GM13977 (cell line): ENCODE measurements at places on chromosomes 4 and X.
A peak's percentile ranks its signal among the peaks of the same experiment; 100 is the strongest.

GRCh38 chrX:15563056-15563455 is 37.7 kb downstream of the ACE2 start:
- DNase-seq = no peak

DNA sequence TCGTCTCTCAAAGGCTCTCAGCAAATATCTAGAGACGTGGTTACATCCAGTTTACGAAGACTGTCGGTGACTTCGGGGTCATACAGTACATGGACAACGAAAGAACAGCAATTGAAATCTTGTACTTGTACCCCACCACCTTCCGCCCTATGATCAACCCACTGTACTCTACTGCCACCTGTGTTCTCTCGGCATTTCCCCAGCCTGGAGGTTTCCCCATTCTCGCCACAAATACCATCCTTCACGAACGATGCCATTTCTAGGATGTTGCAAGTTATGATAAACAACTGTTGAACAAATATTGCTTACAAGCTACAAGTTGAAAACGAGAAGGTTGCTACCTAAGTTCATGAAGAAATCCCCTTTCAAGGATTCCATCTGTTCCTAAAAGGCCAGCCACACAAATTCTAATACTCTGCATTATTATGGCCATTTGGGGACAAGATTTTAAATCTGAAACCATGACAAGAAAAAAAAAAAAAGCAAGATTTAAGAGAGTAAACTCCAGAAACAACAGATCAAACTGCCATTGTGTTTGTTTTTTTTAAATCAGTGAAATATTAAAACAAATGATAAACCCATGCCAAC is 1.6 kb downstream of the APBB2 start:
- peak; percentile 45 for DNase-seq

GRCh38 chr4:12583275-12583674 is 900.9 kb downstream of the RAB28 start:
- DNase-seq = no peak

GRCh38 chr4:40193578-40193977 is 3.3 kb upstream of the RHOH start:
- DNase-seq = no peak

- DNase-seq = no peak
Observed at GRCh38 chrX:68532831-68533533, 34.1 kb downstream of the YIPF6 start.

DNA sequence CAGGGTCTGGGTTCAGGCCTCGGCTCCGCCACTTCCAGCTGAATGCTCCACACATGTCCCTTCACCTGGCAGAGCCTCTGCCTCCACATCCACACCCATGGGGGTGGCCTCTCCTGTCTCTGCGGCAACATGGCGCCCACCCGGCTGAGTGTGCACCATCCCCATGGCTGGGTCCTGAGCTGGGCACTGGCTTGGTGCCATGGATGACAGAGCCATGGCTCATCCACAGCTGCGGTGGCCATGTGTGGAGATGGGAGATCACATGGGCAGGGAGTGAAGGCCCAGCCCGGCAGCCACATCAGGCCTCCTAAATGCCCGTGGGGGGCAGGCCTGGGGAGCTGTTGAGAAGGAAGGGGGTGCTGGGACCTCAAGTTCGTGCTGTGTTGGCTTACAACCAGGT is 213.7 kb downstream of the AFAP1 start:
- DNase-seq = no peak

GRCh38 chr4:23455456-23456158 is 434.2 kb downstream of the PPARGC1A start:
- DNase-seq = no peak

GRCh38 chrX:18119856-18120255 is 100.8 kb downstream of the BEND2 start:
- DNase-seq = no peak

GRCh38 chr4:60033826-60034225 is 1166.3 kb upstream of the ADGRL3 start:
- DNase-seq = no peak

- DNase-seq = no peak
Observed at GRCh38 chr4:153281476-153281875, 63.0 kb upstream of the MND1 start.

DNA sequence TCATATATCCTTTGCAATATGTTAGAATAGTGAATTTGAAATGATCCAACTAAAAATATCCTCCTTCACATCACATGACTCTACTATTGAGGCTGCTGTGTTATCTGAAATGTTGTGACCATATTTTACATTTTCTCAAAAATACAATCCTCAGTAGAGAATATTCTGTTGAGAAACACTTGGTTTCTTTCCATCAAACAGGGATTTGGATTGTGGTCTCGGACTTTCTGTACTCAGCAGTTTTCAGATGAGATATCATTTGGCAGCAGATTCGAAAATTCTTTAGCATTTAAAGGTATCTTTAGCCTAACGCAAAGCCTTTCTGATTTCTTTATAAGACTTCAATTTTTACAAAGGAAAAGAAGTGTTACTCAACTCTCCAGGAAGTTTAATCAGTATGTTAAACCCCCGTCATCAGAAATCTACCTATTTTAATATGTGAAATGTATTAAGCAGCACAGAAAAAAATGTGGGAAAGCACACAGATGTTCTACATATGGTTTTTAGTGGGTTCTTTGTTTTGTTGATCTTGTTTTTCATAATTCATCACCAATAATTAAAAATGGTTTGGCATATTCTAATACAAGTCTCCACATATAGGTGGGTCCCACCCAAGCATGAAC is 55.4 kb upstream of the ANXA3 start:
- DNase-seq = no peak
